Motor neuron (in vitro differentiated cells): ENCODE measurements at places on chromosomes 13 and 19. TPM values are rescaled to one million over a fixed set of nuclear protein-coding genes. Genes with fewer than 3 reads are reported as not detected.

- ATAC-seq: no peak
Measured at GRCh38 chr19:46515879-46516350, 20.2 kb upstream of the PNMA8B start.

GRCh38 chr13:38618881-38619280, 68.0 kb upstream of the FREM2 start:
- ATAC-seq: no peak

- ATAC-seq: no peak
Measured at GRCh38 chr13:41622432-41623429, 165.4 kb downstream of the RGCC start.

The CYSLTR2 gene
- 0.09 and 0.16 TPM in 2 replicates for total RNA-seq

DNA sequence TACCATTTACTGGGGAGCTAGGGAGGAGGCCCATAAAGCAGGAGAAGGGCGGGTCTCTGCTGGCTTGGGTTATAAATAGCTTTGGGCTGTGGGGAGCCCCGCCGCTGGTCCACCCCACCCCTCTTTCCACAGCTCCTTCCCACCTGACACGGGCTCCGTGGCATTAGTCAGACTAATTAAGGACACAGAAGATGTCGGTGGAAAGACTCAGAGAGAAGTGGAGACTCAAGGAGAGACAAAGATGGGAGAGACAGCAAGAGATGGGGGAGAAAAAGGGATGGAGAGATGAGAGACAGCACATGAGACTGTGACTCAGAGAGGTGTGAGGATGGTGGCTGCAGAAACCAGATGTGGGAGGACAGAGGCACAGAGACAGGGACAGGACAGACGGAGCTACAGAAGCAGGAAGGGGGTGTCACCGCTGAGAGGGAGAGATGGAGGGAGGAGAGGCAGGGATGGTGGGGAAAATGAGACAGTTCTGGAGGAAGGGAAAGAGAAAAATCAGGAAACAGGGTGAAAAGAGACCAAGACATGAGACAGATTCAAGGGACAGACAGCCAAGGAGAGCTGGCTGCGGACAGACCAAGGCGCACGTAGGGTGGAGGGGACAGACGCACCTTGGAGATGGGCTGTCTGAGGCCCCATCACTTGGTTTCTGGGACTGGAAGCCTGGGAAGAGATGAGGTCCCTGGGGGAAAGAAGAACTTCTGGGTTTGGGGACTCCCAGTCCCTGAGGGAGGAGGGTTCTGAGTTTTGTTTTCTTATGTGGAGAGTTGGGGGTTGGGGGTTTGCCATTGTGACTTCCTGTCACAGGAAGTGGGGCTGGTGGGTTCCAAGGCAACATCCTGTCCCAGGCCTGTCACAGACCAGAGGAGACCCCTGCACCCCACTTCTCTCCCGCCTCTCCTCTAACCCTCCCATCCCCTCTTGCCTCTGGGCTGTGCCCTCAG, 4.1 kb downstream of the ARHGEF1 start:
- peak; percentile 6 for ATAC-seq

- no peak for ATAC-seq
Measured at GRCh38 chr19:21699197-21699596, 68.2 kb downstream of the ZNF100 start.

The HS6ST3 gene
- 0.08 and 0.14 TPM in 2 replicates for total RNA-seq

The COX6B2 gene
- total RNA-seq: 1.1 and 4.1 TPM in 2 replicates

GRCh38 chr13:109235901-109236300, 550.5 kb downstream of the IRS2 start:
- ATAC-seq: no peak

DNA sequence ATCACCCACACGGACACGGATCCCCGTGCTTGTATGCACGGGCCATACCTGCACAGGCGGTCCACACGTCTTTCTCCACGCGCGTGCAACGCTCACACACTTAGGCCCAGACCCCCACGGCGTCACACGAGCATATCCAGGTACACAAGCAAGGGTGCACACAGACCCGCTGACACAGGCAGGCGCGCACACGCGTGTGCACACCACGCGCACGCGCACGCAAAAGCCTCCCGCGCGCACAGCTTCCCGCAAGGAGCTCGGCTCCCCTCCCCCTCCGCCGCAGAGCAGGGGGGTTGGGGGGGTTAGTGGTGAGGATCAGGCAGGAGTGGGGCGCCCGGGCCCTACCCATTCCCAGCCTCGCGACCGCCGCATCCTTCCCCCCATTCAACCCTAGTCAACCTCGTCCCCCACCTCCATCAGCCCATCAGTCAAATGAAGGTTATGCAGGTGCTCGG, 407 bp downstream of the RAB3A start:
- ATAC-seq: peak; percentile 2

The FGF14 gene
- 0.60 and 0.66 TPM in 2 replicates for total RNA-seq

The ZSCAN1 gene
- 7.4 and 8.1 TPM in 2 replicates for total RNA-seq

- ATAC-seq: no peak
Measured at GRCh38 chr13:48531416-48532255, 1.2 kb downstream of the RCBTB2 start.

The ZNF415 gene
- 1.0 and 2.5 TPM in 2 replicates for total RNA-seq

The ICAM5 gene
- total RNA-seq: 1.4 and 5.0 TPM in 2 replicates

The ZNF558 gene
- 10.7 and 10.8 TPM in 2 replicates for total RNA-seq

DNA sequence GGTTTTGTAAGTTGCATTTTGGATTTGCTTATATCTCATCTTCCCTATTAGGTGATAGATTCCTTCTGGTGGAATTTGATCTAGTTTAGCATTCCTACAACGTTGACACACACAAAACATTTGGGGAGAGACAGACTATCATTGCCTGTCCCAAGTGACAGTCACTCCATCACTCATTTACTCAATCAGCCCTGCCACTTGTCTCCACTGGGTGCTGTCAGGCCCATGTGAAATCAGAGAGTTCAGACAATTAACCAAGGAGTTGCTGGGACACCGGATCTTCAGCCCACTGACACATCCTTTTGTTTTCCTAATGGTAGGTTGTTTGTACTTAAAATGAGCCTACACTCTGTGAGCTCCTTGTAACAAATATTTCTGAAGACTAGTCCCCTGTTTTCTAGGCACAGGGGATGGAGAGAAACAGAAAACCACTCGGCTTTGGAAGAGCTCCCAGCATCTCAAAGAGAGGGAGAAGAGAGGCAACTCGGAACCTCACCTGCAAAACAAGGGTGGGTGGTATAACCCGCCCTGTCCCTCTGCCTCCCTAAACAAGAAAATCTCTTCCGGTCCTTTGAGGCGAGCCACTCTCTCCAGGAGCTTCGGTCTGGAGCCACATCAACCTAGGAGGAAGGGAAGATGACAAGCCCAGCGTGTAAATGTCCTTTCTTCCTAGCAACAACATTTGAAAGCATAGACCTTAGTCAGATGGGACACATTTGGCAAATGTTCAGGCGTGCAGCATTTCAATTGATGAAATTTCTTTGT, 440.9 kb upstream of the KLF12 start:
- peak; percentile 72 for ATAC-seq

DNA sequence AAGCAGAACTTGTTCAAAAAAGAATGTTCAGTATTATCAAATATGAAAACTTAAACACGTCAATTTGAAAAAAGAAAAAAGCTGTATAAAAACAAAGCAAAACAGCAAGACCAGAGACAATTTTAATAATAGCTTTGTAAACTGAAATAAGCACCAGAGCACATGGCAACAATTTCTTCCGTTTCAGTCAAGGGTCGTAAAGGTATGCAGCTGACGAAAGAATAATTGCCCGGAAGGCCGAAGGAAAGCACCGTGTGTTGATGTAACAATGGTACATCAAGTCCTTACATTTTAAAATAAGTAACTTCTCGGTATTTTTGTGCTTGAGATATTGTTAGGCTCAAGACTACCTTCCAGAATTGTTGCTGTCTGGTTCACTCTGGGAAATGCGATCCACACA, 1.7 kb downstream of the PROSER1 start:
- ATAC-seq: no peak

- peak; percentile 94 for ATAC-seq
Measured at GRCh38 chr13:41019011-41019487, at the start of gene ELF1. Gene ELF1 (minus strand): TSS chr13:41019316. CDS start chr13:40982054, 37,262 bp downstream.

- peak; percentile 34 for ATAC-seq
Measured at GRCh38 chr19:50314724-50315708, 14.2 kb downstream of the KCNC3 start.

DNA sequence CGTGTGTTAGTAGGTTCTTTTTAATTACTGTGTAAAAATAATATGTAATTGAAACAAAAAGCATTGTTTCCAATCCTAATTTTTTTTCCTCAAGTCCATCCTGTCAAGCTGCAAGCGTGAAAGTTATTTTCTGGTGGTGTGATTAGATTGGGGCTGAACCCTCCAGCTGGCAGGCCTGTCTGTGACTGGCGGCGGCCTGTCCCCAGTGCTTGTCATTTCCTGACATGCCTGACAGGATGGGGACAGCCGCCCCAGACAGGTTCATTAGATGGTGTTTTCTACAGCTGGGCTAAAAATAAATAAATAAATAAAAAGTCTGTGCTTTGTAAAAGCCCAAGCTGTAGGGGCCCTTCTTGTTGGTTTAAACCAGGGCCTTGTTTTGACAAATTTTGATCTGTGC, 53.7 kb upstream of the MAB21L1 start:
- ATAC-seq: no peak

- ATAC-seq: peak; percentile 23
Measured at GRCh38 chr19:11247391-11247790, 8.0 kb downstream of the ANGPTL8 start.

The LILRB1 gene
- 0.36 TPM in 1 of 2 replicates, not detected in the other for total RNA-seq

The ATP8A2 gene
- 6.9 and 7.6 TPM in 2 replicates for total RNA-seq

DNA sequence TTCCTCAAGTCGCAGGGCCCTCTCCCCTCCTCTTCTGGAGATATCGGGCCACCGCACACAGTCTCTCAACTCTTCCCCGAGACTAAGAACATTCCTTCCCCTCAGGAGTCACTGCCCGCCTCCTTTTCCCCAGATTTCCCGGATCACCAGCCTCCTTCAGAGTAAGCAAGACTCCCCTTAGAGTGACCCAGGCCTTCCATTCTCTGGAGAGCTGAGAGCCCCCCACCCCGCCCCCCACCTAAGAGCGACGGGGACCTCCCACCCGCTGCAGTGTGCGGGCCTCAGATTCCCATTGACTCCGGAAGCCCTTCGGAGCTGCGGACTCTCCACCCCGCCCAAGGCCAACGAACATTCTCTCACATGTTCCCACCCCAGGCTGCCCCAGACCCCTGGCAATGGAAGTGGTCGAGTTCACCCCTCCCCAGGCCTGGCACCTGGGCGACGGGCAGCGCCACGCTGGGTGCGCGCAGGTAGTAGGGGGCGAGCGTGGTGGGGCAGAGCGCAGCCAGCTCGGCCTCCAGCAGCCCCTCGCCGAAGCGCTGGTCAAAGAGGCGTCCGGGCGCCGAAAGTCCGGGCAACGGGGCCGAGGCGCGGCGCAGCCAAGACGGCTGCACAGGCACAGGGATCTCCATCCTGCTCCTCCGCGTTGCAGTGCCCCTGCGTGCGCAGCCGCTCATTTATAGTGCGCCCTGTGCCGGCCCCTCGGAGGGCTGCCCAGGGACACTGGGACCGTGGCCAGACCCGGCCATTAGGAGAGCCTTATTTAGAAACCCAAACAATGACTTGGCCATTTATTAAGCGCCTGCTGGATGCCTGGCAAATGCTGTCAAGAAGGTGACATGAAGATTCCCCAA, at the start of gene HSPB6:
Gene HSPB6, minus strand, starts transcription at position 653 of the 854 bp plus-strand sequence. Its CDS starts 21 bp downstream, at position 632.
- ATAC-seq: no peak

DNA sequence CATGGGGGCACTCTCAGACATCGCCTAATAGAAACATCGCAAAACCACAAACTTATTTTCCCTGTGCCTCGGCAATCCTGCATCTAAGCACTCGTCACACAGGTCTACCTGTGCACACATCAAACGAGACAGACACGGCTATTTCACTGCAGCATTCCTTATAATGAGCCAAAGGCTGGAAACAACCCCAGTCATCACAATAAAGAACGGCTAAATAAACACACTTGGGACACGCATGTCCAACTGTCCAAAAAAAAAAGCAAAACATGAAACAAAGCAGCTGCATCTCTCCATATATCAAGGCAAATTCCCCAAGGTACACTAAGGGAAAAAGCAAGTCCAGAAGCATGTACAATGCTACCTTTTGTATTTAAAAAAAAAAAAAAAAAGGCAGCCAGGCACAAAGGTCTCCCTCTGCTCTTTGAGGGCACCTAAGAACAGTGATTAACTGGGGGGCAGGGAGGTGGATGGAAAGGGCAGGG, 27.2 kb upstream of the CCNP start:
- ATAC-seq: no peak

- ATAC-seq: peak; percentile 72
Measured at GRCh38 chr13:53200498-53201453, 172.2 kb downstream of the OLFM4 start.

The LACC1 gene
- 1.1 TPM in 2 replicates for total RNA-seq
